ENCODE measurements at places on chromosomes 16 and 17.

- DNase-seq = no peak
Measured at GRCh38 chr17:78709751-78710181, 72.3 kb downstream of the CYTH1 start.

DNA sequence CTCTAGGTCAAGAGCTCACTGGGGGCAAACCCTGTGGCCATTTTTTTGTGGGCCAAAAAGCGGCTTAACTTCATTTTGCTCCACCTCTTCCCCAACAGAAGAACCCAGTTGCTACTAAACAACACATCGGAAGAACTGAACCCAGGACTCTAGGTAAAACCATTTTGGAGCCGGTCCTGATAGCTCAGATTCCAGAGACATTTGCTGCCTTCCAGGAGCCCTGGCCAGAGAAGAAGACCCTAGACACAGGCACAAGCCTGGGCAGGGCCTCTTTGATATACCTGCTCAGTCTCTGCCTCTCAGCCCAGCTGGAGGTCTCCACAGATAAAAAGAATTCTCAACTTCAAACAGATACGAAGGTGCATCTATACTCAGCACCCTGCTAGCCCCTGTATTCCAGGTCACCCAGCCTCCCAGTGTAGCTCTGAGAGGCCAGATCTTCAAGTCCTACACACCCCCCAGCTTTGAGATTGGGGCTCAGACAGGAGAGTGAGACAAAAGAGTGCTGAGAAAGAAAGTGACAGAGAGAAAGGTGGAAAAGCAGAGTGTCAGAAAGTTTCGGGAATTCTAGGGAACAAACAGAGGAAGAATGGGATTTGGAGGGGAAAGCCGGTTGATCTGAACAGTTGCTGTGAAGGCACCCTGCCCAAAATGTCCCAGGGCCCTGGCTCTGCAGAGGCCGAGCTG lies 6.6 kb upstream of the HOXB9 start:
- no peak for DNase-seq

GRCh38 chr17:36791150-36791941 lies 145.9 kb upstream of the LHX1 start:
- no peak for DNase-seq

- no peak for DNase-seq
Measured at GRCh38 chr16:67419502-67419901, 3.2 kb upstream of the ZDHHC1 start.

DNA sequence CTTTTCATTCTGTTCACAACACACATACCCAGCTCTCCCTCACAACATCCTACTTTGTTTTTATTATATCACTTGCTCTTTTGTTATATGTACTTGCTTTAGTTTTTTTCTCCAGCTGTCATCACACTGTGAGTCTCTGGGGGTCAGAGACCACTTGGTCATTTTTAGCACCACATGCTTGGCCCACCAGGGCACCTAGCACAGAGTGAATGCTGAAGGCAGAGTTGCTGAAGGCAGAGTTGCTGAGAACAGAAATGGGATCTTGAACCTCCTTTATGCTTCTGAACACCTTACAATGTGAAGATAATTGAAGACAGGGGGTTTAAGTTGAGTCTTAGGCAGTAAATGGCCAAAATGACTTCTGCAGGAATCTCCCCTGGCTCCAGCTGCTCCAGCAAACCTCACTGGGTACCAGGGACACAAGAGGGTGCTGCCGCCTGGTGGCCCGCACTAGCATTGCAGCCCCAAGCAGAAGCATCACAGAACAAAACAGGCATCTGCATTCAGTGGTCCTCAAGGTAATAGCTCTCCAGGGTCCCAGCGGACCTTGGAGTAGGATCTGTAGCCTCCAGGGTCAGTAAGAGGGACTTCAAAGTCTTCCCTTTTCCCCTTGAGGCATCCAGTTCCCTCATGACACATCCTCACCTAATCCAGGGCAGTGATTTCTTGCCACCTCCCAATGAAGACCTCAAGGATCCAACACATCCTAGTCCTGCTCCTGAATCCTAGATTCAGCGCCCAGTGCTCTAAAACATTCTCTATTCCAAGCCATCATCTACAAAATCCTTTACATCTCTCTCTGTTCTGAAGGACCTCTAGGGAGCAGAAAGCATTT lies 1972.6 kb downstream of the TP53TG3F start:
- peak; percentile 16 for DNase-seq

DNA sequence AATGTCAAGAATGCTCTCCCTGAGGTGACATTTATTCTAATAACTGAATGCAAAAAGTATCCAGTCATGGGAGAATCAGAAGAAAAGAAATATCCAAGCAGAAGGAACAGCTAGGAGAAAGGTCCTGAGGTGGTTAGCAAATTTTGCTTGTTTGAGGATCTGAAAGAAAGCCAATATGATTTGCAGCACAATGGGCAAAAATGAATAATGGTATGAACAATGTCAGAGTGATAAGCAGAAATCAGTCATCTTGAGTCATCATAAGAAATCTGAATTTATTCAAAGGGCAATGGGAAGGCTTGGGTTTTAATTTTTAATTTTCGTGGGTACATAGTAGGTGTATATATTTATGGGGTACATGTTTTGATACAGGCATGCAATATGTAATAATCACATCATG lies 68.5 kb downstream of the BRIP1 start:
- DNase-seq = no peak

- no peak for DNase-seq
Measured at GRCh38 chr17:66443166-66443565, 140.8 kb downstream of the PRKCA start.
